ENCODE measurements at places on chromosomes 4 and X.

GRCh38 chr4:154506253-154506652, 14.7 kb upstream of the DCHS2 start:
- DNase-seq: no peak

DNA sequence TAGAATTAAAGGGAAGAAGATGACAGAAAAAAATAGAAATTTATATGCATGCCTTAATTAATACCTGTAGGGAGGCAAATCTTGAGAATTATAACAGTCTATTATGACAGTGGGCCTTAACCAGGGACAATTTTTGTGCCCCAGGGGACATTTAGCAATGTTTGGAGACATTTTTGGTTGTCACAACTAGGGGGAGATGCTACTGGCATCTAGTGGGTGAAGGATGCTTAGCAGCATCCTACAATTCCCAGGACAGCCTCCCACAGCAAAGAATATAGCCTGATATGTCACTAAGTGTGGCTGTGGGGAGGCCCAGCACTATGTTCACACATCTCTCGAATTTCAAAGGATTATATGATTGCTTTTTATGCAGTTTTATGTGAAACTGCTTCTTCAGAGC, 10.5 kb downstream of the GPR82 start:
- DNase-seq: no peak

DNA sequence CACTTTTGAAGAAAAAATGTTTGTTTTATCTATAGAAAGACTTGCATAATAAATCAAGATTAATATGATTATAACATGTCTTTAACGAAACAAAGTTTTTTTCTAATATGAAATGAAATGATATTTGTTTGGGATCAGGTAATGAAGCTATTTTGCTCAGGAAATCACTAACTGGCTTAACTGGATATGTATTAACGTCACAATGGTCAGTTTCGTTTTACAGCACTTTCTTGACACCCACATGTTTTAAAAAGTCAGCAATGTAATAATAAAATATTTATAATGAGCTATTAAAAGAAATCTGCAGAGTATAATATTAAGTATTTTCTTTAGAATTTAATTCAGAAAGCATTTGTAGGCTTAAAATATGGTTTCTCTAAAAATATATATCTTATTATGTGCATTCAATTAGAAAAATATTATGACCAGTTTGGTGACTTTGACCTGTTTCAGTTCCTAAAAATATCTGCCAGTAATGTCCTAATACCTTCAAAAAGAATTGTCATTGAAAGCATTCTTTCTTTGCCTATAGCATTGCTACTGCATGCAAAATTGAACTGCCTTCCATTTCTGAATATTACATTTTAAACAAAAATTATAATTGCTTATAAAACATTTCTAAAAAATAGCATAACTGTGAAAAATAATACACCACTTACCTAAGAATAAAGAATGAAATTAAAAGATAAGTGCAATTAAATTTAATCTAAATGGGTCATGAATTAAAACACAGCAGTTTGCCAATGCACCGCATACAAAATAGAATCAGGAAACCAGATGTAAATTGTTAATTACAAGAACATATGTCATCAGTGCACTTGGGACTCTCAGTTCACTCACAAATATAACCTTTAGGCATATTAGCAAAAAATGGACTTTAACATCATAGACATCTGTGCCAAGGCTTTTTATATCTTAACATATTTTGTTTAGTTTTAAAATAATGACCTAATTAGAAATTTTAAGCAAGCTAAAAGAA, 31.6 kb downstream of the TIGD2 start:
- DNase-seq: no peak

- DNase-seq: no peak
Observed at GRCh38 chr4:88938138-88938537, 118.8 kb downstream of the FAM13A start.

DNA sequence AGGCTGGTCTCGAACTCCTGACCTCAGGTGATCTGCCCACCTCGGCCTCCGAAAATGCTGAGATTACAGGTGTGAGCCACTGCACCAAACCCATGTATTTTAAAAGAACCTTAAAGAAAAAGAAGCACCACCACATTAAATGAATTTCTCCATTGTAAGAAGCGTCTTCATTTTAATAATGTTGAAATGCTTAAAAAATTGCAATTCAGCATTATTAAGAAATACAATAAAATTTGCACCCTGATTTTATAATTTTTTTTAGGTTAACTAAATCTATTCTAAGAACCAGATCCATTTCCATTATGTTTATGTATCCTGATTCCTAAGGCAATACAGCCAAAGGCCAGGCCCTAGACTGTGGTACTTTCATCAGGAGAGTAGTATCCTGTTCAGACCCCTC, 167.2 kb downstream of the BTC start:
- DNase-seq: no peak

- DNase-seq: no peak
Observed at GRCh38 chrX:145813081-145813480, 4.5 kb upstream of the SLITRK2 start.

GRCh38 chrX:13271511-13271910, 48.3 kb downstream of the ATXN3L start:
- no peak for DNase-seq

DNA sequence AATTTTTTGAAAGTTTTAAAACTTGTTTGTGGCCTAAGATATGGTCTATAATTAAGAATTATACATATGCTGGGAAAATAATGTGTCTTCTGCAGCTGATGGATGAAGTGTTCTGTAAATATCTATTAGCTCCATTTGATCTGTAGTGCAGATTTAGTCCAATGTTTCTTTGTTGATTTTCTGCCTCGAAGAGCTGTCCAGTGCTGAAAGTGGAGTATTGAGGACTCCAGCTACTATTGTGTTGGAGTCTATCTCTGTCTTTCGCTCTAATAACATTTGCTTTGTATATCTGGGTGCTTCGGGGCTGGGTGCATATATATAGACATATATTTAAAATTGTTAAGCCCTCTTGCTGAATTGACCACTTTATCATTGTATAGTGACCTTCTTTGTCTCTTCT, 2127.3 kb downstream of the PCDH7 start:
- peak; percentile 13 for DNase-seq

DNA sequence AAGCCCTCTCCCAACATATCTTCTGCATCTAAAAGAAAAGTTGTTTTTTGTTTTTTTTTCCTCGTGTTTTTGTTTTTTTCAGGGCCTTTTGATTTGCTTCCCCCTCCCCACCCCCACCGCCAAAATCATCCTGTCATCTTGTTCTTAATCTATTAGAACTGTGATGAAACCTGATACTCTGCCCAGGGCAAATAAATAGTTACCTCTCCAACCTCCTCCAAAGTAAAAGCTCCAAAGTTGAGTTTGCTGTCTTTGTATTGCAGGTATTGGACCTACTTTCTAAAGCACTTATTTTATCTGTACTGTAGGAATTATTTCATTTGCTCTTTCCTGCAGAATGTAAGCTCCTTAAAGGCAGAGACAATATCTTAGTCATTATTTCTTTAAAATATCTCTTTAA, 172.9 kb downstream of the SOWAHB start:
- no peak for DNase-seq
